Omental fat pad (tissue), 4 donors: ENCODE measurements at places on chromosomes 6 and 20. TPM values are rescaled to one million over a fixed set of nuclear protein-coding genes. Genes with fewer than 3 reads are reported as not detected.

DNA sequence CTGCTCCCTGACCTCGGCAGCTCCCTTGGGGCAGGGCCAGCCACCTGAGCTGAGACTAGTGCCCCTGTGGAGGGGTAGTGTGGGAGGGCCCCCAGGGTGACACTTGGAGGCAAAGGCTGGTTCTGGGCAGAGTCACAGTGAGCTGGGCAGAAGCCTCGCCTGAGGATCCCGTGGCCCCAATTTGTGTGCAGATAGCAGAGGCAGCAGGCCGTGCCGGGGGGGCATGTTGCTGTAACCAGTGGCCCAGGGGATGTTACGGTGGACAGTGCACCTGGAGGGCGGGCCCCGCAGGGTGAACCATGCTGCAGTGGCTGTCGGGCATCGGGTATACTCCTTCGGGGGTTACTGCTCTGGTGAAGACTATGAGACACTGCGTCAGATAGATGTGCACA, 2.9 kb downstream of the KLHDC3 start:
- DNase-seq, result no peak

Gene TMEM74B
- total RNA-seq, result 1.7 TPM

DNA sequence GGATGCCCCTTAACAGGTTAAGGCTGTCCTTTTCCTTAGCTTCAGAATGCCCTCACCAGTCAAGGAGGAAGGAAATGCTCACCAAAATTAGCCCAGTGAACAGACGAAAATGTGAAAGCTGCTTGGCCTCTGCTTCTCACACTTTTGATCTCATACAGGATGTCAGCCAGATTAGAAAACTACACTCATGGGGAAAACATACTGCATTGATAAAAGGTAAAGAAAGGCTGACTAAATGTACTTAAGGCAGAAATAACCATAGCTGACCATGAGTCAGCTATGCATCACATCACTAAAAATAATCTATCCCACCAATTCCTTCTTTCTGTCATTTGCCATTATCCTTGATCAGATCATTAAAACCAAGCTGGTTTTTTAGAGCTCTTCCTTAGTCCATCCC, 198.4 kb upstream of the TENT5A start:
- DNase-seq, result no peak

Gene POPDC3
- total RNA-seq, result not detected

DNA sequence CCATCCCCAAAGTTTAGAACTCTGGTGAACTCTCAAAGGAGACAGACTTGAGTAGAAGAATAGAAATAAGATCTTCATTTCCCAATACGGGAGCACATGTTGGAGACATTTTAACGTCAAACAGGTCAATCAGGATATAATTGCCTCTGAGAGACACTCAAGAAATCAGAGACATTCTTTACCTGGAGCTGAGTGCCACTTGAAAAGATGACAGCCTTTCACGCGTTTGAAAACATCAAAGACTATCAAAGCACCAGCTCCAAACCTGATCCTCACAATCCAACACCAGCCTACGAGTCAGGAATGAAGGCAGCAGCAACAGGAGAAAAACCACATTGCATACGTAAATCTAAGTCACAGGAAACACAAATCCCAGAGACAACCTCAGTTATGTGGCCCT, 571.5 kb upstream of the CDH4 start:
- no peak for DNase-seq

DNA sequence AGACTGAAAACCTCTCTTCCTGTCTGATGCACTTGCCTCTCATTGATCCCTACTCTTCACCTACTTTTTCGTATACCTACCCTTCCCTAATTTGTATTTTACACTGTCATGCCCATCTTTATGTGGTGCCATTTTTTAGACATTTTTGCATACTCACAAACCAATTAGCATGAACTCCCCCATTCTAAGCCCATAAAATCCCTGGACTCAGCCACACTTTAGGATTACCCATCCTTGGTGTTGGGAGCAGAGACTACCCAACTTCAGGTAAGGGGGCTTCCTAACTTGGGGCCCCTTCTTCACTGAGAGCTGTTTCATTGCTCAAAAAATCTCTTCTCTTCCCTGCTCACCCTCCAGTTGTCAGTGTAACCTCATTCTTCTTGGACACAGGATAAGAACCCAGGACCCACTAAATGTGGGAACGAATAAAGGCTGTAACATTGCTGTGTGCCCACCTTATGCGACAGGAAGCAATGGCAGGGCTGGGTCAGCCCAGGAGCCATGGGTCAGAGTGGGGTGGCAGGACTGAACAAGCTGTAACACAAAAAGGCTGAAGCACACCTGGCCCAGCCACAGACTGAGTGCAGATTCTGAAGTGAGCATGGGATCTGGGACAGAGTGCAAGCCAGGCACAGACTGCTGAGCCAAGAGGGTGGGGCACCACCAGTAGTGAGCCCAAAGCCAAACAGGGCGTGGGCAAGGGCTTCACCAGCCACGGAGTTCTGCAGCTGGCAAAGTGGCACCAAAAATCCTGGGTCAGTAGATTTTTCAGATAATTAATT, 789.1 kb upstream of the HS3ST5 start:
- no peak for DNase-seq

DNA sequence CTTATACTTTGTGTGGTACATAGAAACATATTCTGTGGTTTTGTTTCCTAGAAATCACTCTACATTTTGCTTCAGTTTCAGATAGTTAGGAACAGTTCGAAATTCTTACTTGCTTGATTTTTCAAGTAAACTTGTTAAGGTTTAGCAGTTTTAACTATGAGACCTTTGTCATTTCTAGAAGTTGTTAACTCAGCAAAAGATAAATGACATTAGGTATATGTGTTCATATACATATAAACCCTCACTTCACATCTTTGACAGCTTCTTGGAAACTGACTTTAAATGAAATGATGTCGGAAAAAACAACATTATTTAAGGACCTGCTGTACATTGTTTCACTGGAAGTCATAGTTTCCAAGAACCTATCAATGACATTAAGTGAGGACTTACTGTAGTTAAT, 96.2 kb downstream of the FIG4 start:
- DNase-seq, result no peak

- peak; percentile 31 for DNase-seq
Measured at GRCh38 chr6:38871741-38872568, 156.8 kb downstream of the DNAH8 start.

DNA sequence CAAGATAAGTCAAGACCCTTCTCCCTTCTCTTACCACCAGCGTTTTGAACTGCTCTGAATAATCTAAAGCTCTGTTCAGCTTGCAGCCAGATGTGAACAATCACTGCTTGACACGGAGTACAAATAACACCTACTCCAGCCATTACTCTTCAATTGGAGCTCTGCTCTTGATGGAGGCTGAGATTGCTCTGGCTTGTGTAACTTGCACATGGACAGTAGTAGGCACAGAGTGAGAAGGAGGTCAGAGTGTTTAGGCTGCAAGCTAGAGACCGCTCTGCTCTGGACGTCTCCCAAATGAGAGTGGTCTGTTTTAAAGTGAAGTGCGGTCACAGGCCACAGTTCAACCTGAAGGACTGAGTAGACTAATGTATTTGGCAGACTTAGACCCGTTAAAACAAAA, 158.3 kb downstream of the HDGFL1 start:
- DNase-seq, result no peak

Gene AKAP12
- total RNA-seq, result 151 TPM

DNA sequence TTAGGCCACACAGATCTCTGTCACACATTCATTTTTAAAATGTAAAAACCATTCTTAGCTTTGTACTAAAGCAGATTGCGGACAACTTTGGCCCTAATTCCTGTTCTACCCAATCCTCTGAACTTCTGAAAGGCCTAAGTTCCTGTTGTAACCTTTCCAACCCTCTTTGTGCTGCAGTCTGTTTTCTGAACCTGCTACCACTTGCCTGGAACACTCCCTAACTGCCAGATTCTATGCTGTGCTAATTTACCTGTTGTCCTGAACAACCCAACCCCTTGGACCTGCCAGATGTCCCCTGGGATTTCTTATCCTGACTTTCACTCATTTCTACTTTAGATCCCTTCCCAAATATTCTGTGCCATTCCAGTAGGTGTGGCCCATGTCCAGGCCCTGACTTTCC, 398.7 kb downstream of the ZFAND3 start:
- no peak for DNase-seq

DNA sequence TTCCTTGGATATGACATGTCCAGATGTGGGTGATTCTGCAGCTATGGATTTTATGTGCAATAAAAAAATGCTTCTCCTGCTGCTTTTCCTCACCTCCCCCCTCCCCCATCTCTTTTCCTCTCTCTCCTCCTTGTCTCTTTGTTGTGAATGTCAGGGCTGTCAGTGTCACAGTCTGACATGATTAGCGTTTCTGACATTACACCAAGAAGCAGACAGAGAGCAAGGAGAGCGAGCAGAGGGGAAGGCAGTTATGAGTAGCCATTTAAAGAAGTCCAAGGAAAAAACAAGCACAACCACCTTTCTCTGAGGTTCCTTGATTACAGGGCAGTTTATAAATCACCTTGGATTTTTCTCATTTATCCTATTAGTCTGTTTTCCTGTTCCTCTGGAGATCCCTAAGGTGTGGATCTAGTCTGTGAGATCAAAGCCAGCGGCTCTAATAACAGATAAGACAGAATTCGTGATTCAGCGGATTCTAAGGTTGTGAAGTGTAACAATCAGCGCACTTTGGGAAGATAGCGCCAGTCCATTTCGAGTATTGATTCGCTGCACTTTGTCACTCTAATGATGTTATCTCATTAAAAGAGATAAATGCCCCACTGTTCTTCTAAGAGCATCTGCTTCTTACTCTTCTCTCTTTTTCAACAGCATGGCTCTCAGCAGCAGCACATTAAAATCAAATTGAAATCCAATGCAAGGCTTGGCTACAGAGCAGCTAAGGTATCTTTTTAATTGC, 101.4 kb downstream of the BACH2 start:
- no peak for DNase-seq

DNA sequence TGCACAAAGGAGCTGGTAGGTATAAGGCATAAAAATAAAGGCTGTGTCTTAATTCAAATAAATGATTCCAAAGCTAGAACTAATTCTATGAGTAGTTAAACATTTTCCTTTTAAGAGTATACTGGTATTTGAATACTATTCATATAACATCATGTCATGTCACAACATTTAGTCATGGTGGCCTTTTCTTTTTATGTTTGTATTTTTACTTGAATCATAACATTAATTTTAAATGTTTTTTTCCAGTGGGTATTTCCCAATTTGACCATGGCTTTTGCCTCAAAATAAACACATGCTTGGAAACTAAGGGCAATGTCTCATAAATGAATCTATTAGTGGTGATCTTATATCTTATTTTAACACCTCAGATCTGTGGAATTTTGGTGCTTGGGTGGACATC, 177.1 kb downstream of the CD109 start:
- DNase-seq, result no peak

DNA sequence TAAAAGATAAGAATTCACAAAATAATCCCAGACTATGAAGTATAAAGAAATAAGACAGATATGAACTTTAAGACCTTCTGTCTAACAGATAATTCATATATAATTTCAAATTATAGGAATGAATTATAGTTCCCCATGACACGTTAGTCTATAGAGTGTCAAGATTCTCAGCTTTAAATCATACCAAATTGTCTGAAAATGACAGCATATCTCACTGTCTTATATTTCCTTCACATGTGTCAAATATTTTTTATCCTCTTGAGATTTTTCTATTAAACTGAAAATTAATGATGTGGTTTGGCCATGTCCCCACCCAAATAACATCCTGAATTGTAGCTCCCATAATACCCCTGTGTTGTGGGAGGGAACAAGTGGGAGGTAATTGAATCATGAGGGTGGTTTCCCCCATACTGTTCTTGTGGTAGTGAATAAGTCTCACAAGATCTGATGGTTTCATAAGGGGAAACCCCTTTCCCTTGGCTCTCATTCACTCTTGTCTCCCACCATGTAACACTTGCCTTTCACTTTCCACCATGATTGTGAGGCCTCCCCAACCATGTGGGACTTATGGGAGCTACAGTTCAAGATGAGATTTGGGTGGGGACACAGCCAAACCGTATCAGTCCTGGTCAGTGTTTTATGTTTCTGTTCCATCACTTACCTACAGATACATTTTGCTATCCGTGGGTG, 825.3 kb upstream of the GJE1 start:
- DNase-seq, result no peak

Gene EEF1E1
- 16.8 TPM for total RNA-seq

DNA sequence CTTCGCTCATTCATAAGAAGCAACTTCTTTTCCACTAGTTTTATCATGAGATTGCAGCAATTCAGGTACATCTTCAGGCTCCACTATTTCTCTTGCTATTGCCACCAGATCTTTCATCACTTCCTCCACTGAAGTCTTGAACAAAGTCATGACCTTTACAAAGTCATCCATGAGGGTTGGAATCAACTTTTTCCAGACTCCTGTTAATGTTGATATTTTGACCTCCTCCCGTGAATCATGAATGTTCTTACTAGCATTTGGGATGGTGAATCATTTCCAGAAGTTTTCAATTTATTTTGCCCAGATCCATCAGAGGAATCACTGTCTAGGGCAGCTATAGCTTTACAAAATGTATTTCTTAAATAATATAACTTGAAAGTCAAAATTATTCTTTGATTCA, 1.5 kb downstream of the CENPQ start:
- DNase-seq, result no peak

- no peak for DNase-seq
Measured at GRCh38 chr20:33516882-33517281, 27.0 kb downstream of the CBFA2T2 start.

Gene TMEM217
- 3.6 TPM for total RNA-seq

DNA sequence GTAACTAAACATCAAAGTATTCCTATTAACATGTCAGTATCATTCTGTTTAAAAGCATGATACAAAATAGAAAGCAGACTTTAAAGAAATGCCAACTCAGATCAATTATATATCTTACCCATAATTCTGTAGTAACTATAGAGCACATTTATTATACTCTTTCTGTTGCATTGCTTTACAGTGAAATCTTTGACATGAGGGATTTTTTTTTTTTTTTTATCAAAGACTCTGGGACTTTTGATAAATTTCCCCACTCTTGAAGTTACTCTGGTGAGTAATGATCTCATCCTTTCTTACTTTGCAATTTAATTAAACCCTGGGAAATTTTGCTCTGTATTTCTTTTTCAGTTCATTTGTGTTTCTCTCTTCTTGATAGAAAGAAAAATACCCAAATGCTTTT, 17.4 kb downstream of the ADGRF4 start:
- DNase-seq, result no peak

DNA sequence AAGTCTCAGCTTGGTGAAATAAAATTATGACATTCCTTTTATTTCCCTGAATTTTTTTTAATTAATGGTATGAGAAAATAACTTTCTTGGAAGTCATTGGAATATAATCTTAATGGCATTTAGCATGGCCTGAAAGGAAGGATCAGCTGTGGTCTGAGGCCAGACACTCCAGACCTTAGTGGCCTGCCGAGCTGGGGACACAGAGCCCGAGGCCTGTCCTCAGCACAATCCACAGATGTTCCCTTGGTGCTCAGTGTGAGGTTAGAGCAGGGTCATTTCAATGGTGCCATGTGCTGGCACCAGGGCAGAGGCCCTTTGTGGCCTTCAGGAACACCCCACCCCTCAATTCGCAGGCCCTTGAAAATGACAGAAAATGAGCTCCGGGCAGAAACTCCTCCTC, 120.6 kb downstream of the ADGB start:
- DNase-seq, result no peak

- DNase-seq, result no peak
Measured at GRCh38 chr6:65098349-65098748, 608.7 kb downstream of the EYS start.
